Activated CD4-positive, alpha-beta T cell treated with anti-CD3 and anti-CD28 coated beads for 36 hours (primary cell): ENCODE measurements at places on chromosomes 2 and 18. TPM values are rescaled to one million over a fixed set of nuclear protein-coding genes. Genes with fewer than 3 reads are reported as not detected.

- DNase-seq = no peak
Observed at GRCh38 chr18:62102221-62102620, 84.6 kb downstream of the PIGN start.

TMEM37 gene
- total RNA-seq = not detected

NEU4 gene
- 0.76 TPM for total RNA-seq

GALNT5 gene
- 0.04 TPM for total RNA-seq

- no peak for DNase-seq
Observed at GRCh38 chr2:28447943-28448792, 47.7 kb upstream of the PLB1 start.

- DNase-seq = no peak
Observed at GRCh38 chr2:128631698-128632500, 313.2 kb upstream of the HS6ST1 start.

- DNase-seq = no peak
Observed at GRCh38 chr2:199552141-199552540, 94.4 kb upstream of the SATB2 start.

DNA sequence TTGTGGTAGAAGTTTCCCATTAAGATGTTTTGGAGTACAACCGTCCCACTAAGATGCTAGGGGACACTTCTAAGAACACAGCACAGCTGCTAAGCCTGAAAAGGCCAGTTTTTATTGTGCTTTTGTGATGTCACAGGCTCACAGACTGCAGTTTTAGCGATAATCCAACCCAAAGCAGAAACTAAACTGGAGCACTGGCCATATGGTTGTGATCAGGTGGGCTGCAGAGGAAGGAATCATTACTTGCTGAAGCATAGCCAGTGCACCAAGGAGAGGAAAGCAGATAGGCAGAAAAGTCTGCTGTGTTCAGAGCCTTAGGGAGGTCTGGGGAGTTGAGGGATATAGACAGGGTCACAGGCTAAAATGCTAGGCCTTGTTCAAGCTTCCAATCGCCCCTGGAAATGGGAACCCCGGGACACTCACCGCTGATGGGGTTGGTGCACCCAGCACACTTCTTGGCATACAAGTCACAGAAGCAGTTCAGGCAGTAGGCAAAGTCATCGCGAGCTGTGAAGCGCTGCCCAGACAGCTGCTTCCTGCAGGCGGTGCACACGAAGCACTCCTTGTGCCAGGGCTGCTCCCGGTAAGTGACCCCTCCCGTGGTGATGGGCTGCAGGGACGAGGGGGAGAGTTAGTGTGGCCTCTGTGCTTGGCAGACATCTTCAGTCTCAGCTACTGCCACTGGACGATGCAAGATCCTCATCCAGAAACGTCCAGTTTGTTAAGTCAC, 25.7 kb downstream of the C2orf49 start:
- DNase-seq = peak; percentile 20

DNA sequence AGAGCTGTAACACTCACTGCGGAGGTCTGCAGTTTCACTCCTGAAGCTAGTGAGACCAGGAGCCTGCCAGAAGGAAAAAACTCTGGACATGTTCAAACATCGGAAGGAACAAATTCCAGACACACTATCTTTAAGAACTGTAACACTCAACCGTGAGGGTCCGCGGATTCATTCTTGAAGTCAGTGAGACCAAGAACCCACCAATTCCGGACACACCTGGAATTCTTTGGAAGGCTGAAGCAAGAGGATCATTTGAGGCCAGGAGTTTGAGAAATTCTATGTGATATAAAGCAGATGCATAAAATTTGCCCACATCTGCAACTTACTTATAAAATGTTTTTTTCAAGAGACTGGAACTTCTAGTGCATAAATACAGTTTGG, 43.5 kb upstream of the ITSN2 start:
- no peak for DNase-seq

TXNDC2 gene
- not detected for total RNA-seq

- DNase-seq = no peak
Observed at GRCh38 chr2:226652369-226652768, 147.3 kb downstream of the IRS1 start.

CDH19 gene
- total RNA-seq = not detected

GRCh38 chr2:187504312-187504921, 49.8 kb downstream of the TFPI start:
- no peak for DNase-seq

GRCh38 chr2:68185541-68186164, 28.0 kb downstream of the PNO1 start:
- DNase-seq = peak; percentile 81

GRCh38 chr2:108925735-108926134, 63.3 kb downstream of the EDAR start:
- DNase-seq = no peak

DNA sequence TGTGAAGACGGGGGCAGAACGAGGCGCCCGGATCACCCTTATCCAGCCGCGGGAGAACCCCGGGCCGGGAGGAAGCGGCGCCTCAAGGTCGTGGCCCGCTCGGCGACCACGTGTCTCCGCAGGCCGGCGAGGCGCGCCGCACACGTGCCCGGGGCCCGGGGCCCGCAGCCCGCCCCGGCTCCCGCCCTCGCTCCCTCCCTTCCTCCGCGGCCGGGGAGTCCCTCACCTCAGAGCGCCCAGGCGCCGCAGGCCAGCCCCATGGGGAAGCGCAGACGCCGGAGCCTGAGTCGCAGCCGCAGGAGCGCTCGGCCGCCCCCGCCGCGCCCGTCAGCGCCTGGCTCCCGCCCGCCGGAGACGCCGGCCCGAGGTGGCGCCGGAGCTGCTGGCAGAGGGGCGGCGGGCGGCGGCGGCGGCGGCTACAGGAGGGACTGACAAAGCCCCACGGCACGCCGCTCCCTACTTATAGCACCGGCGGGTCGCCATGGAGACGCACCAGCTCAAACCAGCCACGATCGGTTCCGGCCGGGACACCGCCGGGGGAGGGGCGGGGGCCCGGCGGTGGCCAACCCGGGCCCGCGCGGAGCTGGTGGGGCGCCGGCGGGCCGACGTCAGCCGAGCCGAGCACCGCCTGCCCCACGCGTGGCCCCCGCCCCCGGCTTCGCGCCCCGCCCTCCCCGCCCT, at the start of gene ODC1:
ODC1 (minus strand) TSS at position 433 of the 681 bp plus-strand sequence. CDS start 3,295 bp downstream, outside the sequence.
- peak; percentile 97 for DNase-seq

GALNT1 gene
- 35.8 TPM for total RNA-seq

GRCh38 chr2:46874236-46874929, 41.2 kb downstream of the MCFD2 start:
- DNase-seq = no peak

ASPRV1 gene
- 0.32 TPM for total RNA-seq

PLCD4 gene
- 0.18 TPM for total RNA-seq

PROKR1 gene
- not detected for total RNA-seq

DNA sequence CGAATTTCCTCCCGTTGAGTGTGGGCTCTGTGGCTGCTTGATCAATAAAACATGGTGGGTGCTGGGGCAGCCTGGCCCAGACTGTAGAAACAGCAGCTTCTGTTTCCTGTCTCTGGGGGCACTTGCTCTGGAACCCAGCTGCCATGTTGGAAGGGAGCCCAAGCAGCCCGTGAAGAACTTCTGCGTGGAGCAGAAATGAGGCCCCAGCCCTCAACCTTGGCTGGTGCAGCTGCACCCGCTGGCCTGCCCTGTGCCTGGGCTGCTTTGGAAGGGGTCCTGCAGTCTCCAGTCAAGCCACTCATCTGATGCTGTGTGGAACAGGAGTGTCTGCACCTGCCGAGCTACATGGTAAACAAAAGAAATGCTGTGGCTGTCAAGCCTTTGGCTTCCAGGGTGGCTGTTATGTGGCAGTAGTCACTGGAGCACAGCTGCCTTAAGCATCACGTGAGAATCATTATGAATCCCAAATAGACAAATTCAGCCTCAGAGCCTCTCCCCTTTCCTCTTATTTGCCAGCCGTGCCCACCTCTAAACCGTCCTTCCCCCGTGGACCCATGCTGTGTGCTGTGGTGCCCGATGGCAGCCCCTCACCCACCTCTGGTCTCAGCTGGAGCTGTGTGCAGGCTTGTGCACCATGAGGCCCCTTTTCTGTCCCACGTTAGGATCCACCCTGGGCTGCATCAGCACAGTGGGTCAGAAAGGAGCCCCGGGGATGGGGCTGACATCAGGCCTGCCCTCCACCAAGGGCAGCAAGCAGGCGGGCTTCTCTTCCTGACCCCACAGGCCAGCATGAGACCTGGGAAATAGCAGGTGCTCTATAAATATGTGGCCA, 134.0 kb upstream of the HDAC4 start:
- no peak for DNase-seq

DNA sequence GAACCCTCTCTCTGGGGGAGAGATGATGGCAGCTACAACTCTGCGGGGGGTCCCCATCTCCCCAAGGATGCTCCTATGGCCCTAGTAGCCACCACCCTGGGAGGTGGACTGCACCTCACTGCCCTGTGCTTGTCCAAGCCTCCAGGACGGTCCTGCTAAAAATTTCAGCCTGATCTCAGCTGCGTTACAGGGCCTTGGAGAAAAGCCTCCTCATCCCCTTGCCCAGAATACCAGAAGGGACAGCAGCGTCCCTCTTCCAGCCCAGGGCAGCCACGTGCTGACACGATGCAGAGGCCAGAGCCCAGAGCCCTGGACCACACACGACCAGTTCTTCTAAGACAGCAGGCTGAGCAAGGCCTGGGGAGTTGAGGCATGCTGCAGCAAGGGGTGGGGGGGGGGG, 81.9 kb downstream of the GFPT1 start:
- no peak for DNase-seq

NOL4 gene
- total RNA-seq = not detected

DNA sequence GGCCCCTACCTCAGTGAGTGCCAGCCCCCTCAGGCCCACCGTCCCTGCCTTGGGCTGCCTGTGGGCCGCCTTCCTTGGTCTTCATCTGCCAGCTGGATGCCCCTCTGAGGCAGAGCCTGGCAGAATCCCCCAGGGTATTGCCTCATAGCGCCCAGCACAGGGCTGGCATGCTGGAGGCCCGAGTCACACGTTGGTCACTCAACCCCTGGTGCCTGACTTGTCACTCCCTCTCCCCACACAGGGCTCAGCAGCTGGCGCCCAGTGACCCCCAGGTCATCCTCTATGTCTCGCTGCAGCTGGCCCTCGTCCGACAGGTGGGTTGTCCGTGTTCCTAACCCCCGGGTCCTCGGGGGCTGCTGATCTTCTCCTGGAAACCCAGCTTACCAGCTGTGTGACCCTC, 108.4 kb upstream of the MCFD2 start:
- DNase-seq = no peak

DNA sequence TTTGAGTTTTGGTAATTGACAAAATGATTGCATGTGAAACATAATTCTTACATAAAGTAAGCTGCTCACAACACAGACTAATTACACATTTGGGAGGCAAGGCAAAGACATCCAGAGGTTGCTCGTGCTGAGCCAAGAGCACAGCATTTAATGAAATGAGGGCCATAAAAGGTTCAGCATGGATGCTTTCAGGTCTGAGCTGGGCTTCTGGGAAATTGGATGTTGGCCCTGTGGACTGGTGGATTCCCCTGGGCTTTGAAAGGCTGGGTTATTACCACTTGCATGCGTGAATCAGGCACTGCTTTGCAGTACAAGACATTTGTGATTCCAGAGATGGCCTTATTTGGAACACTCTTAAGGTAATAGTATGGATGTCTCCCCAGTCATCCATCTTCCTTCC, 533.5 kb upstream of the NRP2 start:
- DNase-seq = no peak

KCNG2 gene
- total RNA-seq = not detected

DNA sequence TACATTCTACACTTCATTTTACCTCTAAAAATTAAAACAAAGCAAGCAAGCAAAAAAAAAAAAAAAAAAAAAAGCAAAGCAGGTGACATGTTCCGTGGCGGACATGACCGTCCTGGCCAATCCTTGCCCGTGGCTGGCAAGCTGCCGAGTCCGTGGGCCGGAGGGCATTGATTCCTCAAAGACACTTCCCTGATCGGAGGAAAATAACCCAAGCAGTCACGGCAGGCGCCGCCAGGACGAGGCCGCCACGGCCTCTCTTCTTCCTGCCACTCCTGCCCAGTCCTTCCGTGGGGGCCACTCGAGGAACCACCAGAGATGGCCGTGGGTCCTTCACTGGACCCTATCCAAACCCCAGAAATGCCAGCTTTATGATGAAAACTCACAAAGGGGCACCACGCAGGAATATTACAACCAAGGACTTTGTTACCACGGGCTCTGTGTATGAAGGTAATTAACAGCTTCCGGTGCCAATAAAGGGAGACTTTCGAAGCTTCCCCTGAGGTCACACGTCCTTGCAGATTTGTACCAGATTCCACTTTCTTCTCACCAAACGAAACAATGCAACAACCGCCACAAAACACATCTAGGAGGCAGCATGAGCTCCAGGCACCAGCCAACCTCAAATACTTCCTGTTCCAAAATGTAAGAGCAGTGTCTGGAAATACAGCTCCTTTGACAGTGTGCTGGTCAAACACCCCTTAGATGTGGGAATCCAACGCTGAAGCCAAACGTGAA, 170.3 kb downstream of the HDAC4 start:
- DNase-seq = no peak

TLX2 gene
- 0.21 TPM for total RNA-seq

- DNase-seq = no peak
Observed at GRCh38 chr2:121319941-121320340, 34.9 kb upstream of the TFCP2L1 start.

- no peak for DNase-seq
Observed at GRCh38 chr18:73087282-73087977, 219.6 kb upstream of the NETO1 start.

GRCh38 chr2:224357098-224357901, 44.6 kb downstream of the FAM124B start:
- DNase-seq = peak; percentile 71

PARD3B gene
- total RNA-seq = 0.46 TPM

DNA sequence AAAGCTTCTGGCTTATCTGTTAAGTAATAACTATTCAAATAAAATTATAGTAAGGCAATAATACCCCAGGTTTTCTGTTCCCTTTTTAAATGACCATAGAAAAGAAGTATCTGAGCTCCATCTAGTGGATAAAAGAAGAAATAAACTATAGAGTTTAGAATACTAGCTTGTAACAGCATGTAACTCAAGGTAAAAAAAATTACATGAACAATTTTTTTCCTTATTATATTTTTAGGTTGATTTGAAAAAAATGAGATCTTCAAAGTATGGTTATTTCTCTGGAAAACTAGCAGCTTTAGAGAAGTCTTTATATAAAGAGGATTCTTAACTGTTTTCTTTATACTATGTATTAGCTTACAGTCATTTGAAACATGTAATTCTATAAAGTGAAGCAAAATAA, 58.1 kb downstream of the NCKAP1 start:
- no peak for DNase-seq

MOGAT1 gene
- total RNA-seq = not detected

COL4A4 gene
- not detected for total RNA-seq

DNA sequence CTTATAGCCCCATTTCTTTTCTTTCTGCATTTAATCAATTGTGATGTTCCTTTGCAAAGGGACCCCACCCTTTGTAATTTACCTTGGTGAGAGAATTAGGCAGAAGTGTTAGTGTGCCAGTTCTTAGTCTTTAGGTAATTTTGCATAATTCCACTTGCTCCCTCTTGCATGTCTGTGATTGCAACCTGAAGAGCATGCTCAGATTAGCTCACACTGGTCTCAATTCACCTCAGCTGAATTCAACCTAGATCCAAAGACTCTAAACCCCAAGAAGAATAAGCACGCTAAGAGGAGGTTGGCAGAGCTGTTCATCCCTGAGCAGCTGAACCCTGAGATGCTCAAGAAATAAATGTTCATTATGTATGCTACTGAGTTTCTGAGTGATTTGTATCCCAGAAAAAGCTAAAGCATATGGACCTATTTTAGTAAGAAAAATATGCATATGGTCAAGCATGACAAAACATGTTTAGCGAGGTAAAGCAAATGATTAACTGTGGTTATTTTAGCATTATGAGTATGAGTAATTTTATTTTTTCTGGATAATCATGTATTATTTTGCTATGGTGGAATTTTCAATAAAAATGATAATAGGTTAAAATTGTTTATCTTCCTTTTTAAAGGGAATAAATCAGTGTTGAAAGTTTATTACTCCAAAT, 299.2 kb upstream of the ZSWIM2 start:
- DNase-seq = no peak

KLHL41 gene
- total RNA-seq = not detected

LGALSL gene
- 1.9 TPM for total RNA-seq
